ENCODE measurements at places on chromosomes 12 and 14.

DNA sequence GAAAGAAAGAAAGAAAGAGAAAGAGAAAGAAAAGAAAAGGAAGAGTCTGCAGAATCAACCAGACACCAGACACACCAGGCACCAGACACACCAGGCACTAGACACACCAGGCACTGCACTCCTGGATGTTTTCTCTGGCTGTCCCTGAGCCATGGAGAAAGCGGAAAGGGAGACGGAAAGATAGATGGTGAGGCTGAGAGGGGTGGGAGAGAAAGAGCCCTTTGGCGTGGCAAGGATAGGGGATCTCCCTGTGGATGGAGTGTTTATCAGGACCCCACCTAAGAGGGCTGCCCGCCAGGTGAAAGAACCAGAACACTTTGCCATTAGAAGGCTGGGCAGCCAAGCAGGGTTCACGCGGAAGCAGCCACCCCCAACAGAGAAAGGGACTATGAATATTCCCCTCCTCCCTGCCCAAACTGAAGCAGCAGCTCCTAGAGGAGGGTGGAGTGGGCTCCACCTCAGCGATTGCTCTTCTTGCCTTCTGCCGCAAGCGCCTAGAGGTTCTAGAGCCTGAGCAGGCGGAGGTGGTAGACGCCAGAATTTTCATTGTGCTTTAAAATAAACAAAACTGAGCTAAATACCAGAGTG, 13.4 kb downstream of the ST8SIA1 start:
- no peak for DNase-seq

- DNase-seq = no peak
These were observed 392.3 kb downstream of the MED13L start for GRCh38 chr12:115885040-115885690.

DNA sequence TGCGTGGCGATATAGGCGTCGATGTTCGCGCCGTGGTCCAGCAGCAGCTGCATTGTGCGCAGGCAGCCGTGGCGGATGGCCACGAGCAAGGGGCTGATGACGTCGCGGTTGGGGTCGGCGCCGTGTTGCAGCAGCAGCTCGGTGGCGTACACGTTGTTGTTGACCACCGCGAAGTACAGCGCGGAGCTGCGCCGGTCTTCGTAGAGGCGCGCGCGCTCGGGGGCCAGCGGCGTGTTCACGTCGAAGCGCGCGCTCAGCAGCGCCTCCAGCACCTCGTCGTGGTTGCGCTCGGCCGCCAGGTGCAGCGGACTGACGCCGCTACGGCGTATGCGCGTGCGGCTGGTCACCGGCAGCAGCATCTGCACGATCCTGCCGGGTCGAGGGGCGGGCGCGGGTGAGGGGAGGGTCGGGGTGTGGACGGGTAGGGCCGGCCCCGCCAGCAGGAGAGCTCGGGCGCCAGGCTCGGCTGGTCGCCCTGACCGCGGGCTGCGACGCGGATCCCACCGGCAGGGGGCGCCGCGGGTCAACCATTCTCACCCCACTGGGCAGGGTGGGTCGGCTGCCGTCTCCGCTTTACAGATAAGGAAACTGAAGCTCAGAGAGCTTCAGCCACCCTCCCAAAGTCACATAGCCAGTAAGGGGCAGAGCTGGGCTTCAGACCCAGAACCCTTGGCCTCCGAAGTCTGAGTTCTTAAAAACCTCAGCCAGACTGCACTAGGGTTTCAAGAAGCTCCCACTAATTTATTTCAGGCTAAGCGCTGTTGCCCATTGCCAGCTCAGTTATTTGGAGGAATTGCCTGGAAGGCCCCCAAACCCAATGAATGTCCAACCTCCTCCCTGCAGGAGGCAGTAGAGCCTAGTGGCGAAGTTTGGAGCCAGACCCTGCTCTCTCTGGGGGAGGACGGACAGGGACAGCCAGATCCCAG, 12.4 kb downstream of the FAM181A start:
- DNase-seq = peak; percentile 90

DNA sequence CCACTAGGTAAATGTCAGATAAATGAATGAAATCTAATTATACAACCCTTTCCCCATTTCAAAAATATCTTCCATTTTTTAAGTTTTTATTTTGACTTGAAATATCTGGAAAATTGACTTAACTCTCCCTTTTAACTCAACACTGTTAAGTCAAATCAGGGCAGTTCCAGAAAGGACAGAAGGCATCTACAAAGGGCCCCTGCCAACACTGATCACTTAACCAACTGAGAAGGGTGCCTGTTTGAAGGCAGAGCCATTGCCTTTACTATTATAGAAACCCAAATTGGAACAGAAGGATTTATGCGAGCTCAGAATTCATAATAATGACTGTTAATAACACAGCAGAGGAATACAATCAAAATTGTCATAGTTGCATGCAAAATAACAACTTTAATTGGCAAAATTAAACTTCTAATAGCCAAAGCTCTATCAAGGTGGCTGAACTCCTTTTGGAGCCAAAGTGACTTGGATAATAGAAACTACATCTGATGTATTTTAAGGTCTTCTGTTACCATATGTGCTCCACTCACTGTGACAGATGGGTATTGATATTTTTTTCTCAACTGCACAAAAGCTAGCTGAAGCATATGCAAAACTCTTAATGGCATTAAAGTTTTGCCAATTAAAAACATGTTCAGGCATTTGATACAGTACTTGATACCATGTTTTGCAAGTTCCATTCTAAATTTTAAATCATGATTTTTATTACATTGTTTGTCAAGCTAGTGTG, 383.8 kb downstream of the NOVA1 start:
- DNase-seq = no peak

- no peak for DNase-seq
These were observed 36.4 kb downstream of the SAMD4A start for GRCh38 chr14:54603362-54603761.

DNA sequence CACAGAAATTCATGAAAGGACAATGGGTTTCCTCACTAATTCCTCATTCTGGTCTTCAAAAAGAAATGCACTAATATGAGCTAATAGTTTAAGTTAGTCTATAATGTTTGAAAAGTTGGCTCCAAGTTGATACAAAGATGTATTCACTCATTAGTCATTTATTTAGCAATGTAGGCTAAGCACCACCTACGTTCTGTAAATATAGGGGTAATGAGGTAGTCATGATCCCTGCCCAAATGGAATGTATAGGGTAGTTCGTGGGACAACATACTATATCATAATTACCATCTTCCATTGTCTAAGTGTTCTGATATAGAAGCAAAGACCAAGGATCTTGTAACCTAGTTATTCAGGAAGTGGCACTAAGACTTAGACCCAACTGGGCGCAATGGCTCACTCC, 86.5 kb downstream of the DIO2 start:
- DNase-seq = no peak

- DNase-seq = no peak
These were observed 30.7 kb downstream of the FRMD6 start for GRCh38 chr14:51682411-51682810.

DNA sequence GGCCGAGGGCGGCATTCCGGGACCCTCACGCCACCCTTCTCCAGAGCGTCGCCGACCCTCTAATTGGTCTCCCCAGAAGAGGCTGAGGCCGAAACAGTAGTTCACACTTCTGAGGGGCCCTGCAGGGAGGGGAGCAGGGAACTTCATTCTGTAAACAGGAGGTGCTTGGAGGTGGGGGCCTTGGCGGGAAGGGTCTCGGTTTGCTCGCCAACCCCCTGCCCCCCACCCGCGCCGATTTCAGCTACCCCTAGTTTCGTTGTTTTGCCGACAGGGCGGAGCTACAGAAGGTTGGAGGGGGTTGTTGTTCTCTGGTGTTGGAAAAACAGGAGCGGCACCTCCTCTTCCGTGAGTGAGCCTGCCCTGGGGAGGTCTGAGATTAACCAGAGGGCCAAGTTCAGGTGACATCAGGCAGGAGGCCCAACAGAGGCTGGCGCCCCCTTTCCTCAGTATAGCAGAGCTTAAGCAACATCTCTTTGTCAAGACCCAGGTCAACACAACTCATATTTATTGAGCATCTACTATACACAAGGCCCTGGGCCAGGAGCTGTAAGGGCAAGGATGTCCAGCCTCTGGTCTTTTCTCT, 682 bp downstream of the ERBB3 start:
- no peak for DNase-seq

DNA sequence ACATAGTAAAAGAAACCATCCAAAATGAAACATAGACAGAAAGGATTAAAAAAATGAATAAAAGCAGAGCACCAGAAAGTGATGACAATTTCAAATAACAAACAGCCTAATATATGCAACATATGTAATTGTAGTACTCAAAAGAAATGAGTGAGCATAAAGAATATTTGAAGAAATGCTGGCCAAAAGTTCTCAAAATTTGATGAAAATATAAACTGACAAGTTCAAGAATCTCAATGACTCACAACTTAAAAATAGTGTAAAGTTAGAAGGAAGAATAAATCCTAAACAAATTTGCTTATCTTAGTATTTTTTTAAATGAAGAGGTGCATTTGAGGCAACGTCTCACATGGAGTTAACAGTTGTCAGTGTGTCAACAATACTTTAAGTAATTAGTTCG, 498.9 kb downstream of the SLC6A15 start:
- DNase-seq = no peak

- DNase-seq = no peak
These were observed 136.0 kb downstream of the ADGRD1 start for GRCh38 chr12:131089531-131090273.

DNA sequence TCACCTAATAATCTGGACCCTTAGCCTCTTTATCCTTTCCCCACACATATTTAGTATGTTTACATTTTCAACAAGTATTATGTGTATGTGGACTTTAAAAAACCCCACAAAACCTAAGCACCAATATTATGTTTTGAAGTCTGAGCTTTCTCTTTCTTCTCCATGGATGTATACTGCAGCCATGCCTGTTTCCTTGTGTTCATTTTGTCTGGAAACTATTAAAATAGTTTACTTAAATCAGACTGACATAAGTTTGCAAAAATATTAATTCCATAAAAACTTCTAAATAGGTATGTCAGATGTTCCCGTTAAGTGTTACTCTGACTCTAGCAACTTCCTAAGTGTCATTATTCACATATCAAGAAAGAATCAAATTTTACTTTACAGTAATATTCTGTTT, 2.9 kb downstream of the HIGD1C start:
- DNase-seq = no peak

DNA sequence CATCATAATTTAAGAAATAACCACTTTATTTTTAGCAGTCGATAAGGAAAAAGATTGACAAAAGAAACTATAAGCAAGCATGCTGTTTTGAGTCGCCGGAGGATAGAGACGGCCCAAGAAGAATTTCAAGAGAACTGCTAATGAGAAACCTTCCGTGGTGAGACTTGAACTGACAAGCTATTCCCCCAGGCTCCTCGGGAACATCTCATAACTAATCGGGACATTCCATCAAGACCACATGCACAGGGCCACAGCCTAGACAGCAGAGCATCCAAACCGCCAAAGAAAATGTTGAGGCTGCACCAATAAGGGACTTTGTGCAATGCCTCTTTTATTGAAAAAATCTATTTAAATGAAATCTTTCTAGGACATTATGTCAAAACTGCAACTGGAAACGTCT, 51.0 kb downstream of the YEATS4 start:
- DNase-seq = no peak

DNA sequence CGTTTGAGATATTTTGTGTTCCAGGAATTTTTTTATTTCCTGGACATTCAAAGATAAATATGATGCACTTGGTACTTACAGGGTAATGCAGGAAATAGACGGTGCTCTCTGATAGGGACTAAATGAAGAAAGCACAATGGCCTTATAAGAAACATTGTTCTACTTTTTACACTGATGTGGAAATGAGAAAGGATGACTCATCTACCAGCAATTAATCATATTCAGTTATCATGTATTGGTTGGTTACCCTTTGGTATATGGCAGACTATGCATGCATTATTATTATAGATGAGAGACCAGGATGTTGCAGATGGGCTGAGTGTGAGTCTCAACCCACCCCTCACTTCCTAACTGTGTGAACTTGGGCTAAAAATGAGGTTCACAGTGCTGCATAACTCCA, 222.2 kb downstream of the FLRT2 start:
- DNase-seq = no peak

GRCh38 chr12:6534945-6535696, 804 bp downstream of the GAPDH start:
- DNase-seq = peak; percentile 60

DNA sequence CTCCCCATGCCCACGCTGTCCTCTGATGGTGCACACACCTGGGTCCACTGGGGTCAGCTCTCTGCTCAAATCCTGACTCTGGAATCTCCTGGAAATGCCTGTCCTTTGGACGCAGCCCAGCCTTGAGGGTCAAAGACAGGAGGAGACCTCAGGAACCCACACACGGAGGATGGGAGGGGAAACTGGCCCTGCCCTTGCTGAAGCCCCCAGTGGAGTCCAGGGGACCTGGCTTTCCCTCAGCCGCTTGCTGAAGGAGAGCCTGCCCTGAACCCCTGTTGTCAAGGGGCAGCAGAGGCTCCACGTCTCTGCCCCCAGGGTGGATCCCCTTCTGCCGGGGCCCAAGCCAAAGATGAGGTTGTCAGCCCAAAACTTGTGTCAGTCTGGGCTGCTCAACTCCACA, 16.9 kb downstream of the GALNT9 start:
- DNase-seq = no peak

- DNase-seq = no peak
These were observed 34.7 kb downstream of the GPATCH2L start for GRCh38 chr14:76186308-76187027.

DNA sequence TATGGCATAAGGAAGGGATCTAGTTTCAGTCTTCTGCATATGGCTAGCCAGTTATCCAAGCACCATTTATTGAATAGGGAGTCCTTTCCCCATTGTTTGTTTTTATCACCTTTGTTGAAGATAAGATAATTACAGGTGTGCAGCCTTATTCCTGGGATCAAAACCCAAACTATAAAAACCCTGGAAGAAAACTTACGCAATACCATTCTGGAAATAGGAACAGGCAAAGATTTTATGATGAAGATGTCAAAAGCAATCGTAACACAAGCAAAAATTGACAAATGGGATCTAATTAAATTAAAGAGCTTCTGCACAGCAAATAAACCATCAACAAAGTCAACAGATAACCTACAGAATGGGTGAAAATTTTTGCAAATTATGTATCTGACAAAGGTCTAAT, 128.5 kb upstream of the DCN start:
- DNase-seq = no peak

DNA sequence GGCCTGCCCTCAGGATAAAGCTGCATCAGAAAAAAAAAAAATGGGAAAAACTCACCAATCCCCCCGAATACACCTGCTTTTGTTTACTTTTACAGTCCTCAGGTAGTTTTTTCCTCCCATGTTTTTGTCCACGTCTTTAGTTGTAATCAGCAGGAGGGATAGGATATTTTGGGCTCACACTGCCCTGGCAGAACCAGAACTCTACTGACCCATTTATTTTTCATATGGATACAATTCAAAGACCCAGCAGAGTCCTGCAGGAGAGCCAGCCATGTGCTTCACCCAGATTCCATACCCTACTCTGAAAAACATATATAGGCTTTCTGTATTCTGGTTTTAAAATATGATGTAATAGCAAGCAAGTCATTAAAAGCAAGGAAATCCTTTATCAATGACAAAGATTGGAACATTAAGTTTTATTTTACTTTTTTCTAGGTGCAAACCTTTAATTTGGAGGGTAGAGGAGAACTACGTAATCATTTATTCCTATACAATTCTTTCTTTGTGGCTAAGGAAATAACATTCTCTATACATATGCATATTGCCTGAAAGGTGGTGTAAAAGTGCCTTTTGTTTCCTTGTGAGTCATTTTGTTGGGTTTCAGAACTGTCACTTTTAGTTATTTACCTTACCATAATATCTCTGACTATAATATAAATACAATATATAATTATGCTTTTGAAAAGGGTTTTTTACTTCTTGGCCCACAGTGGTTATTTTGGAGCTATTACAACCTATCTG, 19.1 kb downstream of the DACT1 start:
- no peak for DNase-seq

- no peak for DNase-seq
These were observed 253.7 kb downstream of the DUSP6 start for GRCh38 chr12:89098441-89099112.

- no peak for DNase-seq
These were observed 189.3 kb upstream of the LHX5 start for GRCh38 chr12:113660936-113661335.

Data from activated naive CD4-positive, alpha-beta T cell (primary cell).